ENCODE measurements at places on chromosomes 1 and 21.

DNA sequence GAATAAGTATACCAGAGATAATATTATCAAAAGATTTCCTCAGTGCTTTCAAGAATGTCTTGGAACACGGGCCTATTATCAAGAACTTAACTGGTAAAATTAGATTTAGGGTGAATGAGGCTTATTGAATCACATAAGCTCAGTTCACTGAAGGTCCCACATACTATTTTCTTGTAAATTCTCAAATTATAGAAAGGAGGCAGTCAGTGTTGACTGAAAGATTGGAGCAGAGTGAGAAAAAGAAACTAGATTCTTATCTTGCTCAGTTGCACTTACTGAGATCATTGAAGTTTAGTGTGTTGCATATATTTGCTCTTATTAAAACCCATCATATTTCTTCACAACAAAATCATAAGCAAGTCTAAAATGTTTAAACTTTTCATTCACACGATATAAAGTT lies 3.9 kb upstream of the RGS1 start:
- DNase-seq, result no peak

GRCh38 chr1:160975026-160975425 lies 20.4 kb upstream of the ITLN2 start:
- DNase-seq, result no peak

DNA sequence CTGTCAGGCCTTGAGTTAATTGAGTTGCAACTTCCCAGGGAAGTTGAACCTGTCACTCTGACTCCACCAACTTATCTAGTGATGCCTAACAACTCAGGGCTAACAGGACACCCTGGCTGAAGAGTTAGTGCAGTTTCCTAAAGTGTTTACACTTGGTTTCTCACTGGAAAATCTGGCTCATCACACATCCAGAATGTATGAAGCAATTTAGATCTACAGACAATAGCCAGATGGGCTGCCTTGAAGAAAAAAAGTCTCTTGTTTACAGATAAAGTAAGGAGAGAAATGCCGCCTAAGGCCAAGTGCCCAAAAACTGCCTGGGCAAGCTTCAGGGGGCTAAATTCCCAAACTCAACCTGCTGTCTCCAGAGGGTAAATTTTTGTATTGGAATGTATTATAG lies 446.3 kb upstream of the NCAM2 start:
- DNase-seq, result no peak

DNA sequence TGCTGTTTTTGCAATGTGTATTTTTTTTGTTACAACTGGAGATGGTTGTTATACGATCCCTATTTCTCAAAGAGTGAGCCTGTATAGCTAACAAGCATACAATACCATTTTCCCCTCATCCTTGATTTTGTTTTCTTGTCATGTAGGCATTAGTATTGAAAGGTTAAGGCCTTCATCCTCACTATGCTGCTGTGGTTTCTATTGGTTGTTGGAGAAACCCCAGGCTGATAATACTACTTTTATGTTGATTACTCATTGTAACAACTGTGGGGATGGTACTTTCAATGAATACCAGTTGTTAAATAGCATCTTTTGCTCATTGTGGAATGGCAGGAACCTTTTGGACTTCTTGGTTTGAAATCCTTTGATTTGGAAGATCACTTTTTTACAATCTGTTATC lies 39.0 kb upstream of the MACF1 start:
- no peak for DNase-seq

DNA sequence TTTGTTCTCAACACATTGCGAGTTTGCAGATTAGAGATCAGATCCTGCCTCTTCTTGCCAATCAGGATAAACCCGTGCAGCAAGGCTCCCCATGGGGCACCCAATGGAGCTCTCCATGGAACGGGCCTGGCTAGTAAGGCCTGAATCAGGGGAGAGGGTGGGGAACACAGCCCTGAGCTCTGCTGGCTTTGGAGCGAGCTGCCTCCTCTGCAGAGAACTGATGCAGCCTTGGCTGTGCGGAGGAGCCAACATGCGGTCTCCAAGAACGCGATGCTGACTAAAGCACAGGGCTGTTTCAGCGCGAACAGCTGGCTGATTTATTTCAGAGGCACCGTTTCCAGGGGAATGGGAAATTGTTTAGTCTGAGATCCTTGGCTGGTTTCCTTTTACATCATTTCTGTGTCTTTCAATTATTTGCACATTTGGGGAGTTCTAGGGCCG lies 139.7 kb downstream of the TSEN15 start:
- DNase-seq, result no peak

GRCh38 chr21:33268737-33269441 lies 2.7 kb downstream of the IL10RB start:
- no peak for DNase-seq

GRCh38 chr1:204205486-204205885 lies 8.3 kb downstream of the GOLT1A start:
- no peak for DNase-seq

- no peak for DNase-seq
Measured at GRCh38 chr1:203331224-203331623, 19.7 kb downstream of the FMOD start.

DNA sequence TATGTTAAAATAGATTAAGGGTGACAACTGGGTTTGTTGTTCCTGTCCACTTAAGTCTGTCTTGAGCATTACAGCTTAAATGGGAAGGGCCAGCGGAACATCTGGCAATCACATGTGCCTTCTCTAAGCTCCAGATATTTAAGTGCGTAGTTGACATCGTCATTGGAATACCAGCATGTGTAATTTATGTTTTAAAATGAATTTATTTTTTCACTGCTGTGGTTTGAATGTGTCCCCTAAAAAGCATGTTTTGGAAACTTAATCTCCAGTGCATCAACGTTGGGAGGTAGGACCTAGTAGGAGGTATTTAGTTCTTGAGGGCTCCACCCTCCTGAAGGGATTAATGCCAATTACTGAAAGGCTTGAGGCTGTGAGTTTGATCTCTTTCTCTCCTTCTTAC lies 13.4 kb downstream of the ZCCHC17 start:
- no peak for DNase-seq

GRCh38 chr1:211939876-211940468 lies 95.4 kb downstream of the INTS7 start:
- peak; percentile 39 for DNase-seq

DNA sequence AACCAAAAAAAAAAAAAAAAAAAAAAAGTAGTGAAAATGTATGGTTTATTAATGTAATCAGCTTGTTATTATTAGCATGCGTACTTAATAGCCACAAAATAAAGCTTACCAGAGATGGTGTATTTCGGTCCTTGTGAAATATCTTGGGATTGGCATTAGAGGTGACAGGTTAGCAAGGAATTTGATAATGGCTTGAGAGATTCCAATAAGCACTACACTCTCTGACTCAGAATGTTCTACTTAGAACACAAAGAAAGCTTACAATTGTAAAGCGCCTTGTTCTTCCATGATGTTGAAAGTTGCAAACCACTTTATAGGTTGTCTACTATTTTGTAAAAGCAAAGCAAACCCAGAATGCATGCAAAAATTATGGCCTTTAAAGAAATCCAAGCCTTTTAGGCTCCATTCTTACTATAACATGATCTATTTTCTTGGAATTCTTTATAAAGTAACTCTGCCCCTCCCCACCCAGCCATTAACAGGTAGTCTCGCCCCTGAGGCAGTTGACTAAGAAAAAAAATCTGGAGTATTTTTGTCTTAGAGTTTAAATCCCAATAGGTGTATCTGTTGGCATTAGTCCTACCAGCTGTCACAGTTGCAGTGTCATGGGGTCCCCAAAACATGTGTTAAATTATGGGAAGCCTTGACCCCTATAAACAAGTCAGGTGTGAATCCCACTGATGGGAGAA lies 129.2 kb downstream of the DHRS3 start:
- no peak for DNase-seq

DNA sequence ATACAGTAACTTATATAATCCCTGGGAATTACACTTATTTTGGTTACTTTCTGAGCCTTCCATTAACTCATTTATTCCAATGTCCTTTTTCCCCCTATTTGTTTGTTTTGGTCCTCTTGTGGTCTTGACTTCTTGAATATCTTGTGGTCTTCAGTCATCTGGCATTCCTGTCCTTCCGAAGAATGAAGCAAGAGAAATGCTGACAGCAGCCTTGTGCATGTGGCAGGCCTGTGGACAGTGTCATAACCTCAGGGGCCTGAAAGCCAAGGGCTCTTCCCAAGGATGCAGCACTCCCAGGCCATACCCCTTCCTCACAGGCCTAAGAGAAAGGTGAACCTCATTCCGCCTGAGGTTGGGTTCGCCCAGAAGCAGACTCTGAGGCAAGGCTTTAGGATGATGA lies 470.2 kb downstream of the DISC1 start:
- no peak for DNase-seq

DNA sequence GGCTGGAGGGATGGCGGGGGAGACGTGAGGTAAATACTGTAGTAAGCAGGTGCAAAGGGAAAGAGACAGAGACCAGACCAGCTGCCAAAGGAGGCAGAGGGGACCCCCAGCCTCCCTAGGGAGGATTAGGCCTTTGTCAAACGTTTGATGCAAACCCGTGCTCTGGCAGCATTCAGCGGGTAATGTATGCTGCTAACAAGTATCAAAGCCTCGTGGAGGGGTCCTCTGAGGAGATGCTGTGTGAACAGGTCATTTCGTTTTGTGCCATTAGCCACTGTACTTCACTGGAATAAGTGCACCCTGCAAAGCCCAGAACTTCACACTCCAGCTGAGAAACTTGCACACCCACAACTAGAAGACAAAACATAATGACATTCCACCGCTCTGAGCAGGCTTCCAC lies 644.5 kb downstream of the NPHP4 start:
- DNase-seq, result no peak

GRCh38 chr1:33792651-33793050 lies 71.2 kb upstream of the HMGB4 start:
- no peak for DNase-seq

GRCh38 chr1:46480959-46481646 lies 8.5 kb upstream of the DMBX1 start:
- DNase-seq, result no peak

- DNase-seq, result no peak
Measured at GRCh38 chr1:40825996-40826395, 36.2 kb downstream of the CITED4 start.

GRCh38 chr1:111733183-111733991 lies 5.8 kb downstream of the INKA2 start:
- DNase-seq, result no peak

DNA sequence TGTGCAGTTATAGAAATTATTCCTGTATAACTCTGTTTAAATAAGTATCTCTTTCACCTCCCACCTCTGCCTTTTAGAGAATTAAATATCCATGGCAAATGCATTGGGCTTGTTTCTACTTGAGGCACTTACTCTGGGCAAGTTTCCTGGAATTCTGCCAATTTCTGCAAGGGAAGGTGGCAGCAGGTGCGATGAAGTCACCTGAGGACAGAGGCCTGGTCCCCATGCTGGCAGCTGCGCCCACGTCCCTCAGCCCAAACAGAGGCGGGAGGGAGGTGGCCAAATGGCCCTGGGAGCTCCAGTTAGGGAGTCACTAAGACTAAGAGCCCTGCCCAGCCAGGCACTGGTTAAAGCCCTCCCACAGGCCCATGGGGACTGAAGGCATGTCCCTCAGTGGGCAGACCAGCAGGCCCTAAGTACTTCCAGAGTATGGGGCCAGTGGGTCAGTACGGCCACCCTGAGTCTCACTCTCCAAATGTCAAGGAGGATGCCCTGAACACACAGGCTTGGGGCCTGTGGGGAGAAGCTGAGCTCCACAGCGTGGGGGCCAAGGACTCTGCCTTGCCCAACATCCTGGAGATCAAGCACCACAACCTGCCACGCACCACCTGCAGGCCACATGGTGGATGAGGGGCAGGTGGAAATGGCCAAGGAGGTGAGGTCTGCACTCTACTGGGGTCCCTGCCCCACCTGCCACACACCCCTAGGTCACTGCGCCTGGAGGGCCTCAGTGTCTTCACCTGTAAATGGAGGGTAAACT lies 19.4 kb downstream of the ACOT7 start:
- no peak for DNase-seq

- DNase-seq, result no peak
Measured at GRCh38 chr1:4056422-4056821, 156.3 kb upstream of the C1orf174 start.

- no peak for DNase-seq
Measured at GRCh38 chr1:234643111-234643849, 33.3 kb upstream of the IRF2BP2 start.

DNA sequence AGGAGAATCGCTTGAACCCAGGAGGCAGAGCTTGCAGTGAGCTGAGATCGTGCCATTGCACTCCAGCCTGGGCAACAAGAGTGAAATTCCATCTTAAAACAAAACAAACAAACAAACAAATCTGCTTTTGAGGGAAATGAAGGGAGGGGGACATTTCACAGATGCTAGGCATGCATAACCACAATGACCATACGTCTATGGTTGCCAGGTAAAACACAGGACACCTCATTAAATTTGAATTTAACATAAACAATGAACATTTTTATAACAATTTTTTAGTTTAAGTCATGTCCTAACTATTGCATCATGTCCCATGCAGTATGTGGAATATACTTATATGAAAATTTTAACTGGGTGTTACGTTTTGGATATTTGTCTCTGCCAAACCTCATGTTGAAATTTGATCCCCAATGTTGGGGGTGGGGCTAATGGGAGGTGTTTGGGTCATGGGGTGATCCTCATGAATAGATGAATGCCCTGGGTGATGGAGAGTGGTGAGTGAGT lies 31.0 kb upstream of the ZBTB18 start:
- DNase-seq, result no peak

DNA sequence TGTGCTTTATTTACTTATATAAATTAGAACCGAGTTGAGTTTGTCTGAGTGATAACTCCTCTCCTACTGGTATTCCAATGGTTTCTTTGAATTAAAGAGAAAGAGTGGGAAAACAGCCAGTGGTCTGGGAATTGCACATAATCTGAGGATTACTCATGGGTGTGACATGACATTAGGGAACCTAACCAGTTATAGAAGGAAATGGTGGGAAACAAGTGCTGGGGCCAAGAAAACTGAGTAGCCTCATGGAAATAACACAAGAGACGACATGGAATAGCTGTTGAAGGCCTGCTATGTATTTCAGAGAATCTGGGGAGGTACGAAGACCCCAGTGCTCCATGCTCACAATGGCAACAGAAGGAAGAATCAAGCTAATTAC lies 41.8 kb upstream of the LRRC52 start:
- DNase-seq, result no peak

GRCh38 chr1:170194451-170194850 lies 48.7 kb downstream of the NTMT2 start:
- DNase-seq, result no peak

DNA sequence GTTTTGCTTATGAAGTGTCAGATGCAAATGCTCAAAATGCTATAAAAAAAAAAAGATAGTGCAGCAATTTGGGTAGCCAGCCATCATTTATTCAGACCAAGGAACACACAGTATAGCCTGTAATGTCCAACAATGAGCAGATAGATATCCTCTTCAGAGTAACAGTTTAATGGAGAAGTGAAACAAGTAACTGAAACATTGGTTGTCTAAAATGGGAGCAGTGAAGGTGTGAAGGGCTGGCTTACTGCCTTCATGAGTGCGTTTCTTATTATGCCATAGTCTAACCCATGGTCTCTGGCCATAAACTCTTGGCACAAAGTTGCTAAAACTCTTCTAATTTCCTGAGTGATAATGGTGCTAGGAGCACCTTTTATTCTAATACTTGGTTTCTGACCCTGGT lies 11.4 kb downstream of the RGS5 start:
- no peak for DNase-seq

GRCh38 chr1:197614916-197615692 lies 160.2 kb downstream of the DENND1B start:
- no peak for DNase-seq

GRCh38 chr1:117615474-117615873 lies 9.6 kb downstream of the TENT5C start:
- DNase-seq, result no peak
